ENCODE measurements at places on chromosomes 7 and 10. TPM values are rescaled to one million over a fixed set of nuclear protein-coding genes. Genes with fewer than 3 reads are reported as not detected.
A peak's percentile ranks its signal among the peaks of the same experiment; 100 is the strongest.

CRYGN gene
- not detected for polyA plus RNA-seq

NME8 gene
- polyA plus RNA-seq, result not detected

GRCh38 chr10:114708717-114709335 lies 50.8 kb upstream of the ABLIM1 start:
- peak; percentile 89 for DNase-seq

- no peak for DNase-seq
Observed at GRCh38 chr7:8515640-8516185, 82.3 kb downstream of the NXPH1 start.

Measured in IMR-90 (cell line).